ENCODE measurements at places on chromosomes 11 and 22.

- no peak for DNase-seq
These were observed 3.7 kb downstream of the ADAMTS15 start for GRCh38 chr11:130452176-130452575.

- DNase-seq: no peak
These were observed 20.0 kb downstream of the MAML2 start for GRCh38 chr11:96322775-96323641.

DNA sequence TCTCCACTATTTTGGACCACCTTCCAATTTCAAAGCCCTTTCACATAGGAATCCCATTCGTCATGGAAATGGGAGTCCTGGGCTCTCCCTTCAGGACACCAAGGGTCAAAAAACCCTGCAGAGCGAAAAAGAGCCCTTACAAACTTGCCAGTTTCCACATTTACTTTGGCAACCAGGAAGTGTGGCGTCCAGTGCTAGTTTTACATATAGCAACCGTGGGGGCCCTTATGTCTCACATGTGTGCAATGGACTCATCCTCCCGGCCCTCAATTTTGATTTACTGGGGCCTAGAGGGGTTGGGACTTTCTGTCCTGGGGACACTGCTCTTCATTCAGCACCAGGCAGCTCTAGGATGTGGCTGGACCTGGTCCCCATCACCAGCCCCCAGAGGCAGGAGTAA is 33.7 kb downstream of the DAGLA start:
- DNase-seq: no peak

GRCh38 chr11:84894666-84895065 is 732.5 kb downstream of the DLG2 start:
- no peak for DNase-seq

GRCh38 chr11:65806979-65807378 is 20.1 kb downstream of the OVOL1 start:
- DNase-seq: no peak

DNA sequence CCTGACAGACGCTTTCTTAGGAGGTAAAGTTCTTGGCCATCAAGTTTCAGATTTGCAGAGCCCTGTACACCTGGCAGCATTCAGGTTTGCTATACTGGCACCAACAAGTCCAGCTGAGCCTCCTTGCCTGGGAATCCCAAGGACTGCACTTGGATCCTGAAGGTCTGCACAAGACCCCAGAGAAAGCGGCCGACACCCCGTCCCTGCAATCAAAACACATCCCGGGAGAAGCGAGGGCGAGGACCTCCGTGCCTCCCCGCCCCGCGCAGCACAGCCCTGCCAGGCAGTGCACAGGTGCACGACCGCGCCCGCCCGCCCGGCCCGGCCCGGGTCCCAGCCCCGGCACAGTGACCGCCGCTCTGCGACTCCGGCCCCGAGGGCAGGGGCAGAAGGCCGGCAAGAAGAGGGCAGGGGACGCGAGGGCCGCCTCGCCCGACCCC is 559 bp downstream of the MRTFA start:
- peak; percentile 61 for DNase-seq

DNA sequence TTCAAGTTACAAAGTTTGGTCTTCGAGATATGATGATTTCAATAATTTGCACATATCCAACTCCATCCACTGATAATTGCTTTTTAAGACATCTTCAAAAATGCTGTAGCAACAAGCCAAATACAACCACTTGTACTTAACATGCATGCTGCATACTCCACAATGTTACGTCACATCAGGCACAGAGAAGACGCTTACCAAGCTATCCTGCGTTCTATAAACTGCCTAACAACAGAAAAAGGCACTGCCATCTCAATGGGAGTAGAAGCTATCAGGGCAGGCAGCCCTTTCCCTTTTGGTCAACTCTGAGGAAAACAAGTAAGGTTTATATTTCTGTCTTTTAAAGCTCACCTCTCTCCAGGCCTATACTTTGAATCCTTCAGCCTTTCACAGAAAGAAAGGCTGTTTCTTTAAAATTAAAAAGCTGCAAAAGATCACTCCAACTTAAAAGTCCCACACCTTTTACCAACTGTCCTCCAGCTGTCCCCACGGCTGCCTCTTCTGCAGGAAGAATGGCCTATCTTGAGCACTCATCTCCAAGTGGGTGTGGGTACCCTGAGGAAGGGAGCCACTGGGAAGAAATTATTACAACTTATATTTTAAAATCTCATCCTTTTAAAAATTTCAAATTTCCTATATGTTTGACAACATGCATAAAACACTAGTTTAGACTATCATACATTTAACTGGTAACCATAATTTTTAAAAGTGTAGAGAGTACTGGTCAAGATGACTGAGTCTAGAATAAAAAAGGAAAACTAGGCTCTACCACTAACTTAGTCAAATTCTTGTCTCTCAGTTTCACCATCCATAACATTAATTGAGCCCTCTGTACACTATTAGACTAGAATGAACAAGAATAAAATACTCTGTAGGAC is 14.5 kb downstream of the PHF21A start:
- no peak for DNase-seq

GRCh38 chr22:44245867-44246266 is 65.1 kb downstream of the PARVG start:
- DNase-seq: no peak

DNA sequence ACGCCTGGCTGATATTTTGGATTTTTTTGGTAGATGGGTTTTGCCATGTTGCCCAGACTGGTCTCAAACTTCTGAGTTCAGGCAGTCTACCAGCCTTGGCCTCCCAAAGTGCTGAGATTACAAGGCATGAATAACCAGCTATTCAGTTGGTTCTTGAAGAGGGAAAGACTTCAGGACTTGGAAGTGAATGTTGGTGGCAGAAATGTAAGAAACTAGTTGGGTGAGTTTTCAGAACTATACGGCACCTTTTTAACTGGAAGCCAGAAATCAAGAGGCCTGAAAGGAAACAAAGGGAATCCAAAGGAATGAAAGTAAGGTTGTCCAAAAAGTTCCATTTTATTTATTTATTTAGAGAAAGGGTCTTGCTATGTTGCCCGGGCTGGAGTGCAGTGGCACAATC is 2.9 kb downstream of the POGLUT3 start:
- DNase-seq: no peak

GRCh38 chr11:18193010-18193409 is 20.4 kb downstream of the MRGPRX4 start:
- DNase-seq: no peak

GRCh38 chr11:43567396-43567975 is 113.1 kb upstream of the HSD17B12 start:
- peak; percentile 87 for DNase-seq

DNA sequence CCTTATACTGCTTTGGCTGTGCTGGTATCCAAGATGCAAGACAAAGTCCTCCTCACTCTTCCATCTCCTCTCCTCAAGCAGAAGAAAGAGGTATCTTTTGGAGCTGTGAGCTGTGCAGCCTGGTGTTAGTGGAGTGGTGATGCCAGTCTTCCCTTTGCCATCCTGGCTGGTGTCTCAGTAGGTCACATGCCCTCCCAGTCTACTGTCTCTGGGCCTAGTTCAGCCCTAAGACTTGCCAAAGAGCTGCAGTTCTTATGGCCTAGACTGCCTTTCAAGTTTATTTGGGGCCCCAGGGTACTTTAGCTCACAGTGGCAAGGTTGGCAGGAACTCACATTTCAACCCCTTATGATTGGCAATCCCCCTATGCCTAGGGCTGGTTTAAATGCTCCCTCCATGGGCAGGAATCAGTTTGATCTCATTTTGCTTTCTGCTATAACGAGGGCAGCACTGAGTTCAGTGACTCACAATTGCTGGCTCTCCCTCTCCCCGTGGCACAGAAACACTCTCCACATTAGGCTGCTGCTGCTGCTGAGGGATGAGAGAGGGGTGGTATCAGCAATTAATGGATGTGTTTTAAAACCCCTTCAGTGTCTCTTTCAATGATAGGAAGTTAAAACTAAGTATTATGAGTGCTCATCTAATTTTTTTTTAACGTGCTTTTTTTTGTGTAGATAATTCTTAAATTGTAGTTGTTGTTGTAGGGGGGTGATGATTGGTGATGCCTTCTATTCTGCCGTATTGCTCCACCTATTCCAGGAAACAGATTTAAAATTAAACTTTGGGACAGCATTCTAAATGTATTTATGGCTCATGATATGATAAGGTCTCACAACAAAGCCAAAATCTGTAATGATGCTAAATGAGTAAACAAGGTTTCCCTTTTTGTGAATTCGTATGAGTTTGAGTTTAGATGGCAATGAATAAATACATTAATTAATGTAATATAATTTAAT is 1295.0 kb downstream of the JRKL start:
- no peak for DNase-seq

- DNase-seq: no peak
These were observed 286.4 kb downstream of the NTM start for GRCh38 chr11:131656839-131657211.

GRCh38 chr11:119739975-119740374 is 11.0 kb upstream of the NECTIN1 start:
- no peak for DNase-seq

DNA sequence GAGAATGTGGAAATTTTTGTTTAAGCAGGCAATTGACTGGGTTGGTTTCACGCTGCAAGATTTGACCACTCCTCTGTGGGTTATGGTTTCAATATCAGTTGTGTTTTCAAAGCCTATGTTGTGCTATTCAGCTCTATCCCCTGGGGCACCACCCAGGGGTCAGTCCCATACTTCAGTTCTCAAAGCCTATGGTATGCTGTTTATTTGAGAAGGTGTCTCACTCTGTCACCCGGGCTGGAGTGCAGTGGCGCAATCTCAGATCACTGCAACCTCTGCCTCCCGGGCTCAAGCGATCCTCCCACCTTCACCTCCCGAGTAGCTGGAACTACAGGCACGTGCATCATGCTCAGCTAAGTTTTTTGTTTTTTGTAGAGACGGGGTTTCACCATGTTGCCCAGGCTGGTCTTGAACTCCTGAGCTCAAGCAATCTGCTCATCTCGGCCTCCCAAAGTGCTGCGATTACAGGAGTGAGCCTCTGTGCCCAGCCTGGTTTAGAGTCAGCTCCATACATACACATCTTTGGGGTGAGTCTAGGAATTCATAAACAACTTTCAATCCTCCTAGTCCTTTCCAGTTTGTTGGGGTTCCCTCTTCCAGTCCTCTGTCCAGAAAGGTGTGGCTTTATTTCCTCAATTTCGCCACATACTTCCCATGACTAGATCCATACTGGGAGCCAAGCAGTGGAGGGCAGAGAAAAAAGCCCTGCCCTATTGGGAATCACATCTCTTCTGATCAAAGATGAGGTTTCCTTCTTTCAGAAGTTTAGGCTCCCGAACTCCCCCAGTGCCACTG is 35.0 kb upstream of the MAPK1 start:
- DNase-seq: no peak

DNA sequence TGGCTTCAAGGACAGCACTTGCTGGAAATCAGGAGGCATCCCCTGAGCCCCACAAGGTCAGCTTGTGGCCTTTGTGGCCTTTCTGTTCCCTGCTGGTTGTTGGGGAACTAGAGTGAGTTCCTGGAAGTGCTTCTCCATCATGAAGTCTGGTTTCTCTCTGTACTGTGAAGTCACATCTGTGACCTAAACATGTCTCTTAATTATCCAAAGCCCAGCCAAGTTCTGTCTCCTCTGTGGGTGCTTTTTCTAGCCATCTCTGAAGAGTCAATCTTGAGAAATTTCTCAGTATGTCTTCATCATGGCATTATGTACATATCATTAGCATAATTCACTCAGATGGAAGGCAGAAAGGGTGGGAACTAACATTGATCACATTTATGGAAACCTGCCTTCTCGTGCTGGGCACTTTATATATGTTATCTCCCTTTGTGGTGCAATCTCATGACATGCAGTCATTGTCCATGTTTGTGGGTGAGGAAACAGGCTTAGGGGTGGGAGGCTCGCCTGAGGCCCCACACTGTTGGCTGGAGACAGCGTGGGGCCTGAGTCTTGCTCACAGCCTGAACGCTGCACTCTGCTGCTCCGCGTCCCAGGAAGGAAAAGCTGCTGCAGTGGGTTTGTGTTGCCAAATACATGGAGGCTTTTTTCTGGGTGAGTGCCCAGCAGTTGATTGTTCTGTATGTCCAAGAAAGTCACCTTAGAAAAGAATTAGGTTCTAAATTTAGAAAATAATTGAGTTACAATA is 24.6 kb downstream of the IGHMBP2 start:
- no peak for DNase-seq

DNA sequence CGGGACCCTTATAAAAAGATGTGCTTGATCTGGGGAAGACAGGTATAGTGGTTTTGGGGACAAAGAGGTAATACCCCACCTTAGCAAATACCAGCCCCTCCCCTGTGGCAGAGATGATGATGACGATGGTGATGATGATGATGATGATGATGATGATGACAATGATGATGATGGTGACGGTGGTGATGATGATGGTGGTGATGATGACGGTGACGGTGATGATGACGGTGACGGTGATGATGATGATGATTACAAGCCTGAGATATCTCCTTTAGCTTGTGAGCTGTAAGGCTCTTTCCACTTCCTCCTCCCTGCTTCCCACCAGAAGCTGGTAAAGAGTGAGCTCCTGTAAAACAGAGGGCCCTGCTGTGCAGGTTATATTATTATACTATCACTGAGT is 89.5 kb upstream of the TMEM45B start:
- no peak for DNase-seq

DNA sequence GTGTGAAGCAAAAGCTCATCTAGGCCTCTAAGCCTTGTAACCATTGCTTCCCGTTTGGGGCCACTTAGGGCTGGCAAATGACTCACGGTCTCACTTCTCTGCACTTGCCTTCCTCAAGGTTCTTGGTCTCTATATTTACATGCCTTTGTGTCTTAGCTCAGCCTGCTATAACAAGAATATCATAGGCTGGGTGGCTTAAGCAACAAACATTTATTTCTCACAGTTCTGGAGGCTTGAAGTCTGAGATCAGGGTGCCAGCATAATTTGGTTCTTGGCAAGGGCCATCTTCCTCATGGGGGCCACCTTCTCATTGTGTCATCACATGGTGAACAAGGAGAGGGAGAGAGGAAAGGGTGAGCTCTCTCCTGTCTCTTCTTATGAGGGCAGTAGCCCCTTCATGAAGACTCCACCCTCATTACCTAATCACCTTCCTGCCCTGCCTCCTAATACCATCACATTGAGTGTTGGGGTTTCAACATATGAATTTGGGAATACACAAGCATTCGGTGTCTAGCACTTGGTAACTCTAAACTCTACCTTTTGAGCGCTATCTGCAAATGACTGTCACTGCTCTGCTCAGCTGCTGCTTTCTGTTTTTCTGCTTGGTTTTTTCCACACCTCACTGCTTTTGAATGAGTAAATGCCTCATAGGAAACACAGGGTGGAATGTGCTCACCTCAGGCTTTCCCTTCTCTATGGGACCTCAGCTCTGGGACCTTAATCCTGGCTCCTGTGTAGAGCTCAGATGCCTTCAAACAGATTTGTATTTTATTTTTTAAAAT is 16.2 kb upstream of the ME3 start:
- peak; percentile 10 for DNase-seq

DNA sequence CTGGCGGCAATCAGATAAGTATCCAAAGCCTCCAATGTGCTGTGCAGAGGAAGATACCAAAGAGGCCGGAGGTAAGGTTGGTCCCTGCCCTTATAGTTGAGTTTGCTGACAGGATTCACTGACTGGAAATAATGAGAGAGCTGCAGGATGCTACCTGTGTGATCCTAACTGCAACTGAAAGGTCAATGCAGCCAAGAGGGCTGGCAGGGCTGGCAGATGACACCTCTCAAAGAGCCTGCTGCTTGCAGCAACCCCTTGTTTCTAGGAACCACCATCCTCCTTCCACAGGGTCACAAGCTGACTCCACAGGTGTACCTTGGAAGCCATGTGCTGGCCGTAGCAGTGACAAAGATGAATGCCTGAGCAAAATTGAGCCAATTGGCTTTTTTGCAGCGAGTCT is 348.1 kb downstream of the DDX10 start:
- DNase-seq: peak; percentile 15

- peak; percentile 61 for DNase-seq
These were observed 387.9 kb downstream of the MIAT start for GRCh38 chr22:27045103-27045947.
